A549 treated with CpdA at 1 μM for 4 hours (cell line): ENCODE measurements at places on chromosomes 11 and 22. TPM values are rescaled to one million over a fixed set of nuclear protein-coding genes. Genes with fewer than 3 reads are reported as not detected.

HEPHL1 gene
- not detected in 5 replicates for total RNA-seq

CCDC90B gene
- 51.5 to 70.9 TPM (median 56.0 TPM) in 5 replicates for total RNA-seq

RTN4RL2 gene
- total RNA-seq = 72.6 to 128 TPM (median 115 TPM) in 5 replicates

PGA5 gene
- not detected in 5 replicates for total RNA-seq

HBG1 gene
- not detected in 5 replicates for total RNA-seq
